ENCODE measurements at places on chromosomes 11 and 22.
A peak's percentile ranks its signal among the peaks of the same experiment; 100 is the strongest.

DNA sequence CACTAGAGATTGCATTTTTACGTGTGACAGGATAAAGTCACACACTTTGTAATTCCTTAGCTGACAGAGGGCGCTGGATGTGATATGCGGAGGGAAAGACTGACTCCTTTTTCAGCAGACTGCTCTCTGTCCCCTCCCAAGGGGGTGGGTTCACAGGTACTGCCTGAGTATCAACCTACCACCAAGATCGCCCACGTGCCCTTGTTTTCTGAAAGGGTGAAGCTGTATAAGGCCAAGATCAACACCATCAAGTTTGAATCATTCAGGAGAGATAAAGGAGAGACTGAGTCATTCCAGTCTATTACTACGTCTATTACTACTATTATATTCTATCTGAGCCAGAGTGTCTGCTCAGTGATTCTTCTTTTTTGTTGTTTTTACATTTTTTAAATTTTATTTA, 30.7 kb downstream of the BUD13 start:
- no peak for DNase-seq

GRCh38 chr22:37647928-37648327, 8.5 kb downstream of the SH3BP1 start:
- DNase-seq, result no peak

DNA sequence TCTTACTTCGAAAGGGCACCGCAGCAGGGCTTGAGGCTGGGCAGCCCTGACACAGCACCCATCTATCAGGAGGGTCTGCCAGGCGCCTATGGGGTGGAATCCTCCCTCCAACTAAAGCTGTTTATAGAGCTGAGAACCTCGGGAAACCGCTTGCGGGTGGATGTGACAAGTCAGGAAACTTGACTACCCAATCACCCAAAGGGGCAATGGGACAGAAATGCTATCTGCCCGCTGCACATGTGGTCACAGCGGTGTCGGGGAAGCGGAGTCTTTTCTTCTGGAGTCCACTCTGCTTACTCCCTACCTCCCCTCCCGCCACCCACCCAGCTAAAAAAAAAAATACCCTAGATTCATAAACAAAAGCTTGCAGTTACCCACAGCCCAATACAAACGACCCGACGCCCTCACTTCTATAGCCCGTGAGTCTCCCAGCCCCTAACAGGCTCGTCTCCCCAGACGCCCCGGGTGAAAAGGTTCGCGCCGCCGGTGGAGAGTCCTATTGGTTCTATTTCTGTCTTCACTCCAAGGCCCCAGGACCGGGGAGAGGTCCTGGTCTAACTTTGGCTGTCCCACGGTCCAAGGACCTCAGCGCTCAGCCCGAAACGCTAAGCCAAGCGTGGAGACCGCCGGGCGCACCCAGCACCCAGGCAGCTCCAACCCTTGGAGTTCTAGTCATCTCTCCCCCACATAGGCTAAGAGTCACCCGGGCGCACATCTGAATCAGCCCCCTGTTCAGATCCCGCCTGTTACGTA, 1.4 kb downstream of the TRPC6 start:
- DNase-seq, result no peak

GRCh38 chr11:83862691-83863090, 576.5 kb upstream of the CCDC90B start:
- no peak for DNase-seq

GRCh38 chr22:40721266-40721665, 42.0 kb downstream of the MCHR1 start:
- DNase-seq, result no peak

- DNase-seq, result no peak
These were observed 5.8 kb downstream of the OR5AK2 start for GRCh38 chr11:56994532-56994931.

DNA sequence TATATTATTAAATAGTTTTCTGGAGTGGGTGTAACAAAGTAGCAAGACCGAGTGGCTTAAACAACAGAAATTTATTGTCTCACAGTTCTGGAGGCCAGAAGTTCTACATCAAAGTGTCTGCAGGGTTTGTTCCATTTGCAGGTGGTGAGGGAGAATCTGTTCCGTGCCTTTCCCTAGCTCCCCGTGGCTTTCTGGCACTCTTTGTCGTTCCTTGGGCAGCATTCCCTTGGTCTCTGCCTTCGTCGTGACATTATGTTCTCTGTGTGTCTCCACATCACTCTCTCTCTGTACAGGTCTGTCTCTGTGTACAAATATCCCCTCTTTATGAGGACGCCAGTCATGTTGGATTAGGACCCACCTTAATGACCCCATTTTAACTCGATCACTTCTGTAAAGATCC, 38.2 kb downstream of the LDLRAD3 start:
- DNase-seq, result no peak

GRCh38 chr11:122731500-122731913, 76.0 kb downstream of the UBASH3B start:
- no peak for DNase-seq

GRCh38 chr22:22579869-22580604, 21.0 kb upstream of the PRAME start:
- DNase-seq, result no peak

GRCh38 chr11:2309251-2310072, 7.6 kb downstream of the TSPAN32 start:
- no peak for DNase-seq

DNA sequence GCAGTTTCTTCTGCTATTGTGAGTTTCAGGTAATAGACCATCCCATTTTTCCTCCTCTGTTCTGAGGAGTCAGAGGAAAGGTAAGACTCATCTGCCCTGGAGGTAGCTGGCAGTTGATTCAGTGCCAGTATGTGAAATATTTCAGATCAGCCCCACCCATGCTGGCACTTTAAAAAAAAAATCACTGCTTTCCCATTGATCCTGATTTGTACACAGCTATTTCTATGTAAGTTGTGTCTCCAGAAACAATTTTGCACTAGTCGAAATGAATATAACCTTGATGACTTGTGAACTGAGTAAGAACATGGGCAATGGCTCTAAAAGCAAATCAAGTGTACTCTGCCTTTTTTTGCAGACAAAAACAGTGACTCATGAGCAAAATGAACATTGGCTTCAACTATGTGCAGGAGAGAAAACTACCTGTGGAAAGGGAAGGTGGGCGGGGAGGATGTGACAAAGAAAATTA, 82.0 kb upstream of the OR5AK2 start:
- no peak for DNase-seq

DNA sequence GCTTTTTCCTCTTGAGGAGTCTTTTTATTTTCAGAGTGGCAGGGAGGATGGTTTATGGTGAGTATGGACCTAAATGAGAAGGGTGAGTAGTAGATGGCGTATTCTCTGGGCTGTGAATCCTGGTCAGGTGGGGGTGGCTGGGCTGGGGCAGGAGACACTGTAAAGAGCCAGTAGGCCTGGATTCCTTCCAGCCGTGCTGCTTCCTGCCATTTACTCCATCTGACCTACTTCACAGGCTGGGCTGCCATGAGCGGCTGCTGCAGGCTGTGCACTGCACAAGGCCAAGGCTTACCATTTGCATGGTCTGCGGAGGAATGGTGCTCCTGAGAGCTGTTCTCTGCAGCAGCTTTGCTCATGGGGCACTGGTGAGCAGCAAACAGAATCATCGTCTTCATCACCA, 297.6 kb downstream of the KIRREL3 start:
- DNase-seq, result no peak

DNA sequence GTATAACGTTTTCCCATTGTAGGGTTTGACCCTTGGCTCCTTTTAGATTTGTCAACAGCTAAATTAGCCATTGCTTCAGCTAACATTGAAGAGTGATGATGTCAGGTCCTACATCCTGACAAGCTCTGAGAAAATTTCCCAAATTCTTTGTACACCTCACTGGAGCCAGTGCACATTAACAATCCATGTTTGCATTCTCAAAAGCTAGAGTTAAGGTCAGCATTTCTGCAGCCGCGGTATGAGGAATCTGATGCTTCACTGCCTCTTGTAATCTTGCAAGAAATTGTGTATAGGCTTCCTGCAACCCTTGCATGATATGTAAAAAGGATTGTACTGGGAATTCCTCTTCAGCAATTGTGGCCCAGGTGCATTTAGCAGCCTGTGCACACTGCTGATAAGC, 33.1 kb upstream of the NCAM1 start:
- DNase-seq, result no peak

- DNase-seq, result no peak
These were observed 112.0 kb downstream of the PLEKHA7 start for GRCh38 chr11:16902182-16902581.

GRCh38 chr11:66676282-66676919, 1.3 kb downstream of the RBM4B start:
- DNase-seq, result no peak

GRCh38 chr22:19658057-19658966, 56.0 kb upstream of the SEPTIN5 start:
- DNase-seq, result no peak

DNA sequence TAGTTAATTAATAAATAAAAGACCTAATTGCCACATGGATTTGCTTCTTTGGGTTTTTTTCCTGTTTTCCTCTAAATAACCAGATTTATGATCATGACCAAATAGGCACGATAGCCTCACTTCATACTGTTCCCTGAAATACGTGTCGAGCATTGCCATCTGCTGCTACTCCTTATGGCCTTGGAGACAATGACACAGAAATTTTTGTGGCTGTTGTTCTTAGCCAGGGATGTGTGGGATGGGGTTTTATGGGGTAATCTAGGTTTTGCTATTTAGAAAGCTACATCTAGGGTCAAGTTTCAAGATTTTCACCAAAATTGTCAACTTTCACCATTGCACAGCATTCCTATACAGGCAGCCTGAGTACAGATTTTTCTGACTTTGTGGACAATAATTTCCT, 145.2 kb downstream of the DBX1 start:
- DNase-seq, result no peak

DNA sequence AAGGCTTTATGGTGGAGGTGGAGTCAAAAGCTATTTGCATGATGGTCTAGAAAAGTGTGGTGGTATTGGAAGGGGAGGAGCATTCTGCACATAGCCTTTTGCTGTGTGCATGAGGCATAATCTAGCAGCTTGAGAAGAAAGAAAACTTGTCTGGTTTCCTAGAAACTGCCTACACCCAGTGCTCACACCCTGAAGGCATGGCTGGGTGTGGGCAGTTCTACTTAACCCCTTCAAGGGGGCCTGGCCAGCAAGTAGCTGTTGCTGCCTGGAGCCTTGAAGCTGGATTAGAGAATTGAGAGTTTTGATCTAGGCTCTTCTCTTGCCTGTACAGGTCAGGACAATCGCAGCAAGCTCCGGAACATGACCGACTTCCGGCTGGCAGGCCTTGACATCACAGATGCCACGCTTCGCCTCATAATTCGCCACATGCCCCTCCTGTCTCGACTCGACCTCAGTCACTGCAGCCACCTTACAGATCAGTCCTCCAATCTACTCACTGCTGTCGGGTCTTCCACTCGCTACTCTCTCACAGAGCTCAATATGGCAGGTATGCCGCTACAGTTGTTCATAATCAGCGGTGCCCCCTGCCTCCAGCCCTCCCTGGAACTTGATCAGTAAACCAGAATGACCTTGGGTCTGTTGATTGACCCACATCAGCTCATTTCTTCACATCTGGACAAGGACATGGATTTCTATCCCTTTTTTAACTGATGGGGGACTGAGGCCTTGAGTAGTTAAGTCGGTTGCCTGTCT, 12.2 kb upstream of the GRK2 start:
- DNase-seq, result no peak

- no peak for DNase-seq
These were observed 3.7 kb upstream of the COMT start for GRCh38 chr22:19937616-19938473.

- peak; percentile 19 for DNase-seq
These were observed 3.1 kb downstream of the PIM3 start for GRCh38 chr22:49963647-49964026.

DNA sequence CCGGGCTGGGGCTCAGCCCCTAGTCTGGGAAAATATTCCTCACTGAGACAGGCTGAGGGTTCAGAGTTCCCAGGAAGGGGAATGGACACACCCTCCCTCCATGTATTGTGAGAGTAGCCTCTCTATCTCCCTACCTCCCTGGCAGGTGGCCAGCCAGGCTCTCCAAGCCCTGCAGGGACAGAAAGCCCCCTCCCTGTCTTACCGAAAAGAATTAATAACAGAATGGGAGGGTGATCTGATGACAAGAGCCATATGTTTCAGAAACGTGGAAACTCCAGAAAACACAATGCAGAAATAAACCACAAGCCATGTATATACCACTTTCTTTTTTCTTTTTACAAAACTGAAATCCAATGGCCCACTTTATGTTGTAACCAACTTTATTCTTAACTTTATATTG, 140.0 kb downstream of the CHST1 start:
- DNase-seq, result no peak

- DNase-seq, result no peak
These were observed 16.1 kb upstream of the TPP1 start for GRCh38 chr11:6635082-6635932.

GRCh38 chr22:26460202-26460601, 23.4 kb downstream of the HPS4 start:
- no peak for DNase-seq

DNA sequence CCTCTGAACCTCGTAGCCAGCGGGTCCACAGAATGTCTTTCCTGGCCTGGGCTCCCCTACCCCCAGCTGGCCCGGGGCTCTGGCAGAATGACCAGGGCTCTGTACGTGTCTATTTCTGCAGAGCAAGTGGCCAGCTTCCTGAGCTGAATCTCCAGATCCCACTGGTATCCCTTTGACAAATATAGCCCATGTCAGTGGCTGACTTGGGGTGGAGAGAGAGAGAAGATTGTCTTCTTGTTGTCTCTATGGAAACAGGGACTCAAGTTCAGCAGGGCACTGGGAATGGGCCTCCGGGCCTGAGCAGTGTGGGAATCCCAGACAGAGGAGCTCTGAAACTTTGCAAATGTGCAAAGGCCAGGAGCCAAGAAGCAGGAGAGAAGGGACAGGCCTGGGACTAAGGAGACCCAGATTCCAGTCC, 33.9 kb downstream of the ANO1 start:
- DNase-seq, result no peak

DNA sequence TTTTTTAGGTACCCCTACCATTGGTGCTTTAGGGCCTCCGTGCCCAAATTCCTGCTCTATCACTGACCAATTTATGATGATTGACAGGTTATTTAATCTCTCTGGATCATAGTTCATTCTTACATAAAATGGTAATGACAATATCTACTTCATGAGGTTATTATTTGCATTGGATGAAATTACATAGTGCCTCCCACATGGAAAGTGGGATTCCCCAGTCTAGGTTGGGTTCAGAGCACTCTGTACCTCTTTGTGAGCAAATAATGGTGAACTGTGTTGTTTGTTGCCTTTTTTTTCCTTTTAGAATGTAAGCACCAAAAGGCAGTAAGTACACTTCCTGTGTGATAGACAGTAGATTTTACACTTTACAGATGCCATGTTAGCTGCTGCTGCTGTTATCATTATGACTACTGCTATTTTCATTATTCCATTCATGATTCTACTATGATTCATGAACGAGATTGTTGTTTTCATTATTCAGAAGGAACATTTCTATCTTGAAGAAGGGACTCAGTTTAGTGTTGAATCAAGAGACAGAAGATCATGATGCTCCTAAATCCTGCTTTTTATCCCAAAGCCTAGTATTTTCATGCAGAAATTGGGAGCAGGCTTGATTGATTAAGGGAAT, 100.8 kb downstream of the ALX4 start:
- DNase-seq, result no peak

All from omental fat pad (tissue), 4 donors.